ENCODE measurements at places on chromosomes 11 and 22.

DNA sequence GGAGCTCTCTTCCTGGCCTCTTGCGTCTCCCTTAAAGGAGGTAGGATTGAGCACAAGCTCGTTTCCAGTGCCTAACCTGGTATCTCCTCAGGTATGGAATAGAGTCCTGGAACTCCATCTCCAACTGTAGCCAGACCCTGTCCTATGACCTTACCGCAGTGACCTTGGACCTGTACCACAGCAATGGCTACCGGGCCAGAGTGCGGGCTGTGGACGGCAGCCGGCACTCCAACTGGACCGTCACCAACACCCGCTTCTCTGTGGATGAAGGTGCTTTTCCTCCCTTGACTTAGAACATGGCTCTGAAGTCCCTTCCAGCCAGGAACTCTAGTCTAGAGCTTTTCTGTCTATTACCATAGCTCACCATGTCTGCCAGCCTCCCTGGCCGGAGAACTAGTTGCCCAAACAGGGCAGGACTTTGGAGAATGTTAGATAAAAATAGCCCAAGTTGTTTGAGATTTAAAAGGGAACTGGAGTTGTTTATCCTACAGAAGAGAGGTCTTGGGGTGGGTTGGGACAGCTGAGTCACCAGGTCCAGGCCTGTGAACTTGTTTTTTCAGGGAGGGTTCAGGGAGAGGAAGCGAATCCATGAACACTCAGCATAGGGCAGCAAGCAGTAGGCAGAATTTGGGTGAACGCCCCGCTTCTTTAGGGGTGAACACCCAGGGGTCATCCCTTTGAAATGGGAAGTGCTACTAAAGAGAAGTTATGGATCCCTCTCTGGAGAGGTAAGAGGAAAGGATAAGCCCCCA lies 3.3 kb downstream of the IL10RA start:
- no peak for DNase-seq

- DNase-seq = no peak
Measured at GRCh38 chr11:107606141-107606540, 15.2 kb downstream of the ELMOD1 start.

DNA sequence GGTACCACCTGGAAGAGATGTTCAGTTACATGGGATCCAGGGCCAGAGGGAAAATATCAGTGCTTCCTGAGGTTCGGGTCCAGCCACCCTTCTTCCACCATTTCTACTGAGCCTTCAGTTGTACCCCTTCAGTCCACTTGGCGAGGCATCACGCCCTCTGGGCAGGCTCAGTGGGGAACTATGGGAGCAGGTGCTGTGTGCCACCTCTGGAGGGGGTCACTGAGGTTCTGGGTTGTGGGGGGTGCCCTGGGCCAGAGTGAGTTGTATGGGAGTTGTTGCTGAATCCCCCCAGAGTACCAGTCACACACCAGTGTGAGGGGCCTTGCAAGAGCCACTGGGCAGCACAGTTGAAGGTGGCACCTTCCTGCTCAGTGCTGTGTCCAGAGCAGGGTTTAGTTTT lies 2.7 kb upstream of the SREBF2 start:
- no peak for DNase-seq

GRCh38 chr22:31639436-31640039 lies 22.5 kb downstream of the PISD start:
- no peak for DNase-seq

- DNase-seq = no peak
Measured at GRCh38 chr11:29485641-29486040, 531.2 kb downstream of the KCNA4 start.

- DNase-seq = no peak
Measured at GRCh38 chr11:117572129-117572528, 224.9 kb downstream of the DSCAML1 start.

- DNase-seq = no peak
Measured at GRCh38 chr22:23086787-23087186, 16.5 kb downstream of the GNAZ start.

DNA sequence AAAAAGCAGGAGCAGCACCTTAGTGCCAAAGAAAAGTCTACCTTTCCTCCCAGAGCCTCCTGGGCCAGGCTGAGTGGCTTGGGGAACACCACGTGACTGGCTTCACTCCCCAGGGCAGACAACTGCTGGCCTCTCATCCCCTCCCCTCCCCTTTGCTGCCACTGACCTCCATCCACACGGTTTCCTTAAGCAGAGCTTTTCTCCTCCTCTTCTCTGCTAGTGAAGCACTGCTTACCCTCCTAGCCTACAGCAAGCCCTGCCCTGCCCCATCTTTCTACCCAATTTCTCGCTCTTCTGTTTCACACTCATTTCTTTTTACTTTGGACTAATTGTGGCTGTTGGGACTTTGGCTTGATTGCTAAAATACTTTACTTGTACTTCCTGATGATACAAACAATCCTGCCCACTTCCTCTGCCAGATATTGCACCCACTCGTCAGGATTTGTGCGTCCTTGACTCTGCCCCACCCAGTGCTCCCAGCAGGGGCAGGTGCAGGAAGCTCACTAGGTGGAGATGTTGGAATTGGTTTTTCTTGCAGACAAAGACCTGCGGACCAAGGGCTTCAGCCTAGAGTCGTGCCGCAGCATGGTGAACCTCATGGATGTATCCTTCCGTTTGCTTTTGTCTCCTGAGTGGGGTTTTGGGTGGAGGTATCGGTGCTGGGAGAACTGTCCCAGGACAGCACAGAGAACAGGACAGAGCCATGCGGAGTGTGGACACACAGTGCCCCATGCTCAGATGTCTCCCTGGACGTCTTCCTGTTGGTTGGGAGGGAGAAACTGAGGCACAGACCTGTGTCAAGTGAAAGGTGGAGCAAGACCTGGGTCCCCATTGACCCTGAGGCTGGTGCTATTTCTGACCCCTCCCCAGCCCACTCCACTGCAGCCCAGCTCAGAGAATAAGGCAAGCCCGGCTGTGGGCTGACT lies 27.3 kb downstream of the CAPN1 start:
- no peak for DNase-seq

DNA sequence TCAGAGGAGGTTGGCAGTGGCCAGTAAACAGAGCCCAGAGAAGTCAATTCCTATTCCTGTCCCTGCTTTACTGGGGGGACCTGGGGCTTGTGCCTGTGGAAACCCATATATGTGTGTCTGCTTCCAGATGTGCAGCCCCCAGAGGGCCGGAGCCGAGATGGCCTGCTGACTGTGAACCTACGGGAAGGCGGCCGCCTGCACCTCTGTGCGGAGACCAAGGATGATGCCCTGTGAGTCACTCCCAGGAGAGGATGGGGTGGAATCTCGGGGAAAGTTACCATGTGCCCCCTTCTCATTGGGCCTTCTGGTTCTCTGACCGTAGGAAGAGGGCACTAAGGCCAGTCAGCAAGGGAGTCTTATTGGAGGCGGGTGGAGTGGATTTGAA lies 5.3 kb downstream of the PLEKHB1 start:
- DNase-seq = no peak

- no peak for DNase-seq
Measured at GRCh38 chr11:117908959-117909610, 20.1 kb downstream of the TMPRSS13 start.

GRCh38 chr11:79852176-79852575 lies 411.3 kb upstream of the TENM4 start:
- DNase-seq = no peak

DNA sequence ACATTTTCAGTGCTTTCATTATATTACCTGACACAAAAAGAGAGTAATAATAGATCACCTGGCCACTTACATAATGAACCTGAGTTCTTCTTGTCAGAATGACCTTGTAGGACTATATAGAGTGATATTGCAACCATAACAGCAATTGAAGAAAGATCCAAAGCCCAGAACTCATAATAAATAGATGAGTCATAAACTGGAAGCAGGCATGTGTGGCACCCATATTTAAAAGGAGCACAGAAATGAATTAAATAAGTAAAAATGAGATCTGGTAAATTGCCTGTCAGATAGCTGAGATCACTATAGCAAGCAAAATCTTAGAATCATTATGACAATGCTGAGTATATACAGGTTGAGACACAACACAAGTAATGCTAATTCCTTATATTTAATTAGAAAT lies 331.8 kb downstream of the AASDHPPT start:
- DNase-seq = no peak

DNA sequence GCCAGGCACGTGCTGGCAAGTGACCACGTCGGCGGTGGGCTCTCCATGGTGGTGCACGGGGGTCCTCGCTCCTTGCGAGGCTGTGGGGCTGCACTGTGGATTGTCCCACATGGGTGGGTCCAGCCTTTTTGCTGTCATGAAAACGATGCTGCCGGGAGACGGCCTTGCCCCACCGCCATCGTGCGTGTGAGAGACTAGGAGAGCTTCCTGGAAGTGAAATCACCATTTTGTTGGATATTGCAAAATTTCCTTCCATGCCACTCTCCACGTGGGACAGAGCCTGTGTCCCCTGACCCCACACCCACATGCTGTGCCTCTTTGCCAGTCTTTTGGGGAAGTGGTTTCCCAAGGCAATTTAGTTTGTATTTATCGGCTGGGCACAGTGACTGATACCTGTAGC lies 18.2 kb upstream of the GRAMD4 start:
- no peak for DNase-seq

DNA sequence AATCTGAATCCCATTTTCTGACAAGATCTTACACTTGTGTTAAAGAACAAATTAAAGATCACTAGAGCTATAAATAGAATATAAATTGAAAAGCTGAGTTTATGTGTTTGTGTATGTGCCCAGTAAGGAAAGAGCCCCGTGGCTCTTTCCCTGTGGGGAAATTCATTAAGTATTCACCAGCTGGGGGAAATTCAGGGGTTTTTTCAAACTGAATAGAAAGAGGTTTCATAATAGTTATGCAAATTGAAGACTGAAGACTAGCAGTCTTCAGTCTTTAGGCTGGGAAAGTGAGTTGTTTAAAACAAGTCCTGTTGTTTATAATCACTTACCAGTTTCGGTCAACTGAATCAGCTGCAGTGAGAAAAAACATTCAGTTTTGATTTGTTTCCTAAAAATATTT lies 11.3 kb upstream of the MS4A7 start:
- no peak for DNase-seq

GRCh38 chr11:9089061-9089460 lies 2.3 kb downstream of the SCUBE2 start:
- DNase-seq = no peak

DNA sequence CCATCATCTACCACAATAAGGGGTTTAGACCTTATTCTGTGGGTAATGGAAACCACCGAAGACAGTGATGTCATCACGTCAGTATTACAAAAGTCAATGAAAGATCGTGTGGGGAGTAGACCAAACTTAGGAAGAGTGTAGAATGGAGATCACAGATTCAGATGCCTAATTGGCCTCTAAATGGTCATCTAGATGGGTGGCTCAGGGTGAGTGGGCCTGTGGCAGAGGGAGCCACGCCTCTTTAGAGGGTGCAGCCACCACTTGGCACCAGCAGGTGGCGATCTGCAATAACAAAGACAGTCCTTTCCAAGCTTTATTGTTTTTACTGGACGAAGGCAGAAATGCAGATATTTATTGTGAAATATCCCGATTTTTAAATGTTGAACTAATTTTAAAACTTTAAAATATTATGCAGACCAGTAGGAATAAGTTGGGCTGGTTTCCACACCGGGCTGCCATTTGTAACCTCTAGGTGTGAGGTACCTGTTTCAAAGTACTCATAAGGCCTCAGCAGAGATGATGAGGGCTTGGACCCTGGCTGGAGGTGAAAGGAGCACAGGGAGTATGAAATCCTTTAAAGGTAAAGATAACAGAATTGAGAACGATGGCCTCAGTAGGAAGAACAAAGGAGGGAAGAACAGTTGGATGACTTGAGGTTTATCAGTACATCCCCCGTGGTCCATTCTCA lies 222.0 kb downstream of the DBX1 start:
- DNase-seq = no peak

GRCh38 chr22:22818861-22819855 lies 68.5 kb upstream of the IGLL5 start:
- DNase-seq = peak; percentile 57

DNA sequence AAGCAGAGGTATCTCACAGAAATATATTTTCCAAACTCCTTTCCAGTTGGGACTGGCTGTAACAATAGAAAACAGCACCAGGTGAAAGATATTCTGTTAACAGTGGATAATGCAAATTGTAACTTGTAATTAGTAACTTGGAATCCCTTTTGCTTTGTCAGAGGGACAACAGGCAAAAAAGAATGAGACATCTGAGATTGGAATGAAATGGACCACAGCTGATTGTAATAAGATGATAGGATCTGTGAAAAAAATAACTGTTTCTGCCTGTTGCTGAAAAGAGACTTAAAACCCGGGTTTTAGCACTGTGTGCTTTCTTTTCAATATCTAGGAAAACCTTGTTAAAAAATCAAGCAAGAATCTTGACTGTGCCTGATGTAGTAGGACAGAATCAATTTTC lies 655.7 kb downstream of the METTL15 start:
- DNase-seq = no peak

DNA sequence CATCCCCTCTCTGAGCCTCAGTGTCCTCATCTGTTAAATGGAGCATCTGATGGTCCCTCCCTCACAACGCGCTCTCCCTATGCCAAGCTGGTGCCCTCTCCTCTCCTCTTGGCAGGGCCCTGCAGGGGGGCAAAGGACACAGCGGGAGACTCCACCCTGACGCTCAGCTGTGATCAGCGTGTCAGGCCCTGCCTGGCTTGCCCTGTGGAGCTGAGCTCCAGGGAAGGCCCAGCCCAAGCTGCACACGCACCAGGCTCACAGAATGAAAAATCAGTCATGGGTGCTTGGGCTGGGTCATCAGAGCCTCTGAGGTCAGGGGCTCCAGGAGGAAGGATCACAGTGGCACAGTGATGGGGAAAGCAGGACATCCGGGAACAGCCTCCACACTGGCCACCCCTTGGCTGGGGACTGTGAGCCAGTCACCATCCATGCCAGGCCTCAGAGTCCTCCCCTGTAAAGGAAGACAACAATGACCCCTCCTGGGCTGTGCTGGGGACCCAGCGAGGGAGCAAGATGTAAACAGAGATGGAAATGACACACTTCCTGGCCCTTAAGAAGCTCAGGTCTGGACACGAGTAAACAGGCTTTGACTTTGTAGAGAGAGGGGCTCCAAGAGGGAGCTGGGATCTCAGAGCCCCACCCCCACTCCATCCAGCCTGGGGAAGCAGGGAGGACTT lies 36.6 kb downstream of the RPL3 start:
- no peak for DNase-seq

GRCh38 chr11:130625578-130626306 lies 177.3 kb downstream of the ADAMTS15 start:
- DNase-seq = no peak

GRCh38 chr22:24498824-24499223 lies 3.7 kb downstream of the UPB1 start:
- DNase-seq = no peak

DNA sequence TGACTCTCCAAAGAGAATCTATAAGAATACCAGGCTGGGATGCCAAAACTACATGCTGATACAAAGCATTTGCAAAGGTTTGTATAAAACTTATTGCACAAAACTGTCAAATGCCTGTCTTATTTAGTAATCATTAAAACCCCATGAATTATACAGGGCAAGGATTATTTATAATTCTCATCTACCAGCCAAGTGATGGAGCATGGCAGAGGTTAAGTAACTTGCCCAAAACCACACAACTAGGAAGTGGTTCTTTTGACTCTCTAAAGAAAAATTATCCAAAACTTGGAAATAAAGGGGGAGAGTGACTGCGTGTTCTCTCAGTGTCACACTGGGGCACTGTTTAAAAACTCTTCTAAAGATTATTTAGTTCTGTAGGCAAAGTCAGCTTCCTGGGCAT lies 17.4 kb upstream of the CLMP start:
- DNase-seq = no peak
